Activated T-helper 17 cell treated with anti-CD3 and anti-CD28 coated beads, Interleukin-2, amount 50 U/mL, for 72 hours (primary cell): ENCODE measurements at places on chromosomes 1 and 21.

DNA sequence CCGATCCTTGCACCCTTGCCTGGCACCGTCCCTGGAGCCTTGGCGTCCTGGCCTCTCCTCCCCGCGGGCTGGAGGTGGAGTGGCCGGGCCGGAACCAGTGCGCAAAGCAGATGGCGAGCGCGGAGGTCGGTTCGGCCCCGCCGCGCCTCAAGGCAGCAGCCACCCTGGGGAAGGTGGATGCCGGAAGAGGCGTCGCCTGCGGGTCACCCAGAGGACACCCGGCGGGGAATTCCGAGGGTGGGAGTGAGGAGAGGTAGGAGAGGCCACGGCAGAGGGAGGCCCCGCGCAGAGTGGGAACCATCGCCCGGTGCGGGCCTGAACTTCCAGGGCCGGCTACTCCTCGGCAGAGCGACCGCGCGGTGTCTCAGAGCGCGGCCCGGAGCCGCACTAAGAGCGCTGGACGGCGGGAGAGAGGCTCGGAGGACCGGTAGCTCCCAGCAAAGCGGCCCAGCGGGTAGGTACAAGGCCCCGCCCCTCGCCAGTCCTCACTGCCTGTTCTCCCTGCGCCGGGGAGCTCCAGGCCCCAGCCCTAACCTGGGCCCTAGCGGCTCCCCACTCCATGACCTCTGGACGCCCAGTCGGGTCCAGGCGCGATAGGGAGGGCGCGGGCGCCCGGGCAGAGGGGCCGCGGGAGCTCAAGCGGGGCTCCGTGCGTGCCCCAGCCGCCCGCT, at the start of gene RNF207:
RNF207 (plus strand) TSS at position 271 of the 671 bp plus-strand sequence. CDS start 417 bp downstream, outside the sequence.
- ATAC-seq = peak; percentile 90

DNA sequence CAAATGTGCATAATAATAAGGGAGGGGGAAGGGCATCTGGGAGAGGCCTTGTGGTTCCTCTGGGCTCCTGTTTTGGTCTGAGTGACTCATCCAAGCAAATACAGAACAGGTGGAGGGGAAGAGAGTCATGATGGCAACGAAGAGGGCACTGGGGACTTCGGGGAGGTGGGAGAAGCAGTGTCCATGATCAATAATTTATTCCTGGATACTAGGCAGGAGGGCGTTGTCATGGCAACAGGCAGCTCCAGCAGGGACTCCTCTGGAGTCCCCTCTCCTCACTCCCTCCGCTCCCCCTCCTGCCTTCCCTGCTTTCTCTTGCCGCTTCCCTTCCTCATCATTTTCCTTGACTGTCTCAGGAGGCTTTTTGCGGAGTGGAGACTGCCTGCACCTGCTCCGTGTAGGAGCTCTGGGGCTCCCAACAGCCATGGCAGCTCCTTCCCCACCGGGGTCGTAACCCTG, 12.3 kb upstream of the NFASC start:
- ATAC-seq = no peak

DNA sequence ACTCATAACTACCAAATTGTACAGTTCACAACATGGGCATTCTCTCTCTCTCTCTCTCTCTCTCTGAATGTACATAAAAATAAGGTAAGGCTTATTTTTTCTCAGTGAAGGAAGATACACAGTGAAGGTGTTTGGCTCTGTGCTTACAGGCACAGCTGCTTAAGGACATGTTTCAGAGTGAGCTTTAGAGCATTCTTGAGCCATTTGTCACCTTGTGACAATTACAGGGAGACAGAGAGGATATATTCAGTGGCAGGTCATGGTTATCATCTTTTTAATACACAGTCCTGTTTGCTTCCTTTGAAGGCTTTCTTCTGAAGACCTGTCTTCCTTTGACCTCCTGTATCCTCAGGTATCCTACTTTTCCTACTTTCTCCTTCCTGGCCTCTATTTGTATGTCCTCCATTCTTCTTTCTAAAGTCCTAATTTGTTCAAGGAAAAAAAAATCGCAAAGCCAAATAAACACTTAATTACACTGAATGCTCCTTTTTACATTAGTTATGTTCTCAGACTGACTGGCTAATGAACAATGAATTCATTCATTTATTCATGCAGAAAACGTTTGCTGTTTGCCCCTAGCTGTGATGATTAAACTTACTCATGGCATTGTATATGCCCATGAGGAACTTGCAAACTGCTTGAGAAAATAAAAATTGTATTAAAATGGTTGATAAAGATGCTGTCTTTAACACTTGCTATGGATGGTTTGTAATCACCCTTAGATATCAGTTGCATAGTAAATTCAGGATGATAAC, 33.4 kb downstream of the HSD17B7 start:
- peak; percentile 16 for ATAC-seq

DNA sequence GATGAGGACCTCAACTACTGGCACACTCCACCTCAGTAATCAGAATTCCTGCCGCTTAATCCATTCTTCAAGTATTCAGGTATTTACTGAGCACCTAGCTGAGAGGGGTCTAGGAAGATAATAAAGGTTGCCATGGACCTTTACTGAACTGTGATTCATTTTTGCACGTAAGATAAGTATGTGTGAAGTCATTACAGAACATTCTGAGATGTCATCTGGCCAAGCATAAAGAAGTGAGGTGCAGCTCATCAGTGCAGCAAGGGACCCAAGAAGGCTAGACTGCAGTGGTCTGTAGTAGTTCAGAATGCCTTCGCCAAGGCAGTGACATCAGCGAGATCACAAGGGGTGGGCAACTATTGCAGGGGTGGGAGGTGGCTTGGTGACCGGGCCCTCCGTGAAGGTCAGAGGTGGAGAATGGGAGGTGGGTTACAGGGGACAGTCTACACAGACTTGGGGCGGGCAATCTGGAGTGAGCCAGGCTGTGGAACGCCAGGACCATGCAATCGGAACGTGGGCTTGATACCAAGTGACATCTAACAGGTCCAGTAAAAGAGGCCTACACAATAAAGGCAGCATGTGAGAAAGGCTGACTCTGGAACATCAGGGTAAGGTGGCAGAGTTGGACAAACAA, 107.4 kb downstream of the SLC45A1 start:
- peak; percentile 11 for ATAC-seq

DNA sequence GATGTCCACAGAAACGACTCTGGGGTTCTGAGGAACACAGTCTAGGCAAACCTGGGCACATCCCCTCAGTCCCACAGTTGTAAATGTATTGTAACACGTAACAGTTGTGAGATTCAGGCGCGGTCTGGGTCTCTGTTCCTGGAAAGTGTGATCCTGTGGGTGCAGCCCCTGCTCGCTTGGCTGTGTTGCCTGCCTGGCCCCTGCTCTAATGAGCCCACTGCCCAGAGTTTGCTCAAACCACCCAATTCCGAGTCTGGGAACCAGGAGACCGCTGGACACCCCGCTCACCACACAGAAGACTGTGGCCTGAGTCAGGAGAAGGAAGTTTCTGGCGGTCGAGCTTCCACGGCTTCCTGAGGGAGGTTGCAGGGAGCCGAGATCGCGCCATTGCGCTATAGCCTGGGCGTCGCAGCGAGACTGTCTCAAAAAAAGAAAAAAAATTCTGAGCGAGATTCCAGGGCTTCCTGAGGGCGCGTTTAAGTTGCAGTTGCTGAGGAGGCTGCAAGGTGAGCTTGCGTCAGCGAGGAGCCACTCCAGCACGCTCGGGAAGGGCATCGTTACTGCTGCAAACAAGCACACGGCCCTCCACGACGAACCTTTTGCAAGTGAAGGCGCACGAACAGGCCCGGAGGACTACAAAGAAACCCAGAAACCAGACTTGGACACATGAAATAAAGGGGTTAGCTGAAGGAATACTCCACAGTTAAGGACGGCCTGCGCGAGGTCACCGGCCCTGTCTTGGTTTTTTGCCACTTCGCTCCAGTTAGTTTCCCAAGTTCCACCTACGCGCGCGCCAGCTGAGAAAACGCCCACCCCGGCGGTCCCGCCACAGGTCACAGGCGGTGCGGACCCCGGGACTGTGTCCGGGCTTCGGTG, 1.1 kb downstream of the C21orf58 start:
- ATAC-seq = no peak
